Cerebellar cortex (tissue), 1 donor: ENCODE measurements at places on chromosomes 4 and X.

- no peak for DNase-seq
These were observed 361 bp downstream of the TMEM128 start for GRCh38 chr4:4247696-4248028.

DNA sequence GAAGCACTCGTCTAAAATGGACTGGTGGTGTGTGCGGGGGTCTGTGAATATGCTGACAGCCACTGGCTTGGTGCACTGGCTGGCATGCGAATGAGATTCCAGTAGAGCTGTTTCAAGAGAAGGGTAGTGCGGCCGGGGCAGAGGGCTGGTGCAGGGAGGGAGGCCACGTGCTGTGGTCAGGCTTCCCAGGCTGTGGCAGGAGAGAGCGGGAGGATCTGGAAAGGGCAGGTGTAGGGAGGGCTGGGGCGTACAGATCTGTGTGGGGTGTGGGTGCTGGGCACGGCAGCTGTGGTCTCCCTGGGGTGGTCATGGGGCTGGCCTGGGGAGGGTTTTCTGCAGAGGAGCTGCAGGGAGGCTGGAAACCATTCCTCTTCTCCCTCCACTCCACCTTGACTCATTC, 30.2 kb downstream of the SORCS2 start:
- no peak for DNase-seq

DNA sequence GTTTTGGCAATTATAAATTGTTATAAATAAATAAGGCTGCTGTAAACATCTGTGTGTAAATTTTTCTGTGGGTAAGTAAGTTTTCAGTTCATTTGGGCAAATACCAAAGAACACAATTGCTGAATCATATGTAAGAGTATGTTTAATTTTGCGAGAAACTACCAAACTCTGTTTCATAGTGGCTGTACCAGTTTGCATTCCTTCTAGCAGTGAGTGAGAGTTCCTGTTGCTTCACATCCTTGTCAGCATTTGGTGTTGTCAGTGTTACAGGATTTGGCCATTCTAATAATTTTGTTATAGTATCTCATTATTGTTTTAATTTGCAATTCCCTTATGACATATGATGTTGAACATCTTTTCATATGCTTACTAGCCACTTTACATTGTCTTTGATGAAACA, 48.4 kb downstream of the ARFIP1 start:
- DNase-seq, result no peak

DNA sequence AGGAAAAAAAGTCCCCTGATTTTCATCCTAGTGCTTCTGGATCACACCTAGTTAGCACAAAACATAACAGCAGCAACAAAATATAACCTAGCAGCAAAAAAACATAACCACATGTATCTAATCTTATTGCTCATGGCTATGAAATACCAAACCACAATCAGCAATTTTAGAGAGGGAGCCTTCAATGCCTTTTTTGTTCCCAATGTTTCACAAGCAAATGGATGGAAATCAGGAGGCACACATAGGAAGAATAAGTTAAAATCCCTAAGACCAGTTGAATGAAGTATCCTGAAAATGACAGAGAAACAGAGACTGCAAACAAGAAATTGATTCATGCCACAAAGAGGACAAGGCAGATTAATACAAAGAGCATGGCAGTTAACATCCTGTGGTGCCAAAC, 361.6 kb downstream of the GPM6A start:
- DNase-seq, result no peak

- no peak for DNase-seq
These were observed 31.6 kb downstream of the ALPK1 start for GRCh38 chr4:112328734-112329130.

- no peak for DNase-seq
These were observed 137.7 kb downstream of the GPR143 start for GRCh38 chrX:9627922-9628321.

DNA sequence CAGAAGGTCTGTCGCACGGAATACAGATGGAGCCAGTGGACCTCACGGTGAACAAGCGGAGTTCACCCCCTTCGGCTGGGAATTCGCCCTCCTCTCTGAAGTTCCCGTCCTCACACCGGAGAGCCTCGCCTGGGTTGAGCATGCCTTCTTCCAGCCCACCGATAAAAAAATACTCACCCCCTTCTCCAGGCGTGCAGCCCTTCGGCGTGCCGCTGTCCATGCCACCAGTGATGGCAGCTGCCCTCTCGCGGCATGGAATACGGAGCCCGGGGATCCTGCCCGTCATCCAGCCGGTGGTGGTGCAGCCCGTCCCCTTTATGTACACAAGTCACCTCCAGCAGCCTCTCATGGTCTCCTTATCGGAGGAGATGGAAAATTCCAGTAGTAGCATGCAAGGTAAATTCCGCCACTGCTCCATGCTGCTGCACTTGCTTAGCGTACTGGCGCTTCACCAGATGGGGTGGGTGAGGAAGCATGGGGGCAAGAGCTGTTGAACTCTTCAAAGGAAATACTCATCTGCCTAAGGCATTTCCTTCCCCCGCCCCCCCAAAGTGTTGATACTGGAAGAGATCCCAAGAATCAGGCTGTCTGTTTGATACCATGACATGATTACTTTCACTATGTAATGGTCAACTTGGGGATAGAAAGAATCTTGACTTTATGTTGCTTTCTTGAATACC, 24.8 kb downstream of the KLF3 start:
- DNase-seq, result no peak

DNA sequence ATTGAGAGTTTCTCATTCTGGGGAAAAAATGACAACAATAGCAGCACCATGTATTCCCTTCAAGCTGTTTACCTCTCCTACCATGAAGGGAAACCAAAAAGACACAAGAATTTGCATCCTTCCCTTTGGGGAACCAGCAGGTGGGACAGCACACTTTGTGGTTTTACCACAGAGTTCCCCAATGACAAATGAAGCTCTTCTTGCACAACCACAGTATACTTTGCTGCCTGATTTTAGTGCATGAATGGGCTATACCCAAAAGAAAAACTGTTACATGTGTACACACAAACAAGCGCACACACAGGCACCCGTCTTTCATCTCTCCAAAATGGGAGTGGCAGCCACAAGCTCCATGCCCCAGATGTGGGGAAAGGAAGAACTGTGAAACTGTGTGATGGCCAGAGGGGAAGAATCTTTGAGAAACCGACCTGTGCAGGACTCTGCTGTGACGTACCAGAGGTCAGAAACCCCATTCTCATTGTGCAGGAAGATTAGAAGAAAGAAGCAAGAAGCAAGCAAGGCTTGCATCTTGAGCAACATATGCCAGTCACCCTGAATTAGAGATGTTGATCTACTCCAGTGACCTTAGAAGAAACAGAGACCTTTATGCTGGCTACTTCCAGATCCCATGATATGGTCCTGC, 2.7 kb upstream of the MAML3 start:
- DNase-seq, result no peak

GRCh38 chrX:46838974-46839480, 2.2 kb downstream of the RP2 start:
- no peak for DNase-seq

GRCh38 chr4:6992728-6993677, 50.2 kb upstream of the TADA2B start:
- DNase-seq, result no peak

DNA sequence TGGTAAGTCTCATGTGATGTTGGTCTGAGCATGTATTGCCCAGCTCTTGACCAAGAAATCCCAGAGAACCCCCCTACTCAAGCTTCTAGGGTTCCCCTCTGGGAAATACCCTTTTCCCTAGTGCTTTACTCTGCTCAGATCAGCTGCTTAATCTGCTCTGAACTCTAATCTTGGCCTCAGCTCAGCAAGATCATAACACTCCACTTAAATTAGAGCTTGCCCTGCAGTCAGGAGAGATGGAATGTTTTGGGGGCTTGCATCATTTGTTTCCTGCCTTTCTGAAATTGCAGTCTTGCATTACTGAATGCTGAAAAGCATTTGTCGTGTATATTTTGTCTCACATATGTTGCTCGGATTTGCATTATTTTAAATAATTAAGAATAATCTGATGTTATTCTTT, 1153.6 kb downstream of the FSTL5 start:
- DNase-seq, result no peak

GRCh38 chr4:113077575-113077974, 28.1 kb downstream of the ANK2 start:
- no peak for DNase-seq

- no peak for DNase-seq
These were observed 46.8 kb downstream of the CENPVL3 start for GRCh38 chrX:51571874-51572273.

GRCh38 chrX:147498796-147499195, 412.9 kb upstream of the FMR1 start:
- DNase-seq, result no peak
